ENCODE measurements at places on chromosomes 4 and X.

GRCh38 chr4:151584101-151584500, 175.1 kb downstream of the FHIP1A start:
- no peak for DNase-seq

DNA sequence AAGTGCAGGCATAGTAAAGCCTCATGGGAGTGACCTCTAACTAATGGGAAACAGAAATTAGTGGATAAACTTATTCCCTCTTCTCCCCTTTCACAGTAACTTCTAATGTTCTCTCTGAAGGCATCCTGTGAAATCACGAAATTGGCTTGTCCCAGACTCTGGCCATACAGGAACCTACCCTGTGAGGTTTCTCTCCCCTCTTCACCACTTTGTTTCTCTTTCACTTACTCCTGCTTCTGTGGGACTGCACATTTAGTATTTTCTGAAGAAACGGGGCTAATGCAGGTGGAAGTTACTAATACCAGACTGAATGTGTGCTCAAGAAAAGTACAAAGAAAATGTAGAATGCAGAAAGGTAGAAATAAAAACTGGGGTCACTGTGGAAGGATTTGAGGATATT, 20.0 kb downstream of the ZNF330 start:
- no peak for DNase-seq

DNA sequence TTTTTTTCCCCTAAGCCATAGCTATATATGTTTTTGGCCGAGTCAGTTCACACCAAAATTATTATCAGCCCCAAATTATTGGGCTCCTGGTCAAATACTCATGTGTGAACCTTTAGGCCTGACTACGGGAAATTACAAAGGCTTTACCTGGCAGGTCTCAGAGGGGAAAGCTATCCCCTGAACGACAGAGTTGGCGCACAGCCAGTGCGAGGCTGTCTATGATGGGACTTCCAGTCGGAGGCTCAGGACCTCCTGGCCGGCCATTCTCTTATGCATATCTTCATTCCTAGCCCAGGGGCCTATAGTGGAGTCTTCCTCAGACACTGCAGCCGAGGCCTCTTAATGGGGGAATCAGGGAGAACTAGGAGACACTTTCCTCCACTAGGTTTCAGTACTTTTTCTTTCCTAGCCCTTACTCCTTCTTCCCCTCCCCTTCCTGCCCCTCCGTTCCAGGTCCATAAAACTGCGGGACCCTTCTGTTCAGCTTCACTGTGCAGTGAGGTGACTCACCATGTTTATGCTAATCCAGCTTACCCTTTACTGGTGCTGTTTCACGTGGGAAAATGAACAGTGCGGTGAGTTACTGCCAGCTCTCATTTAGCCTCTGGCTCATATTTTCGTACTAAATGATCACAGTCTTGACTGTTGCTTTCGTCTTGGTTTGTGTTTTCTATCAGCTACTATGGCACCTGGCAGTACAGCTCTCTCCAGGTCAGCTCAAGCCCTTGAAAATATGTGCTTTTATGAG, 533.9 kb downstream of the FSTL5 start:
- DNase-seq, result no peak

- no peak for DNase-seq
Observed at GRCh38 chrX:138986866-138987265, 275.3 kb upstream of the FGF13 start.

DNA sequence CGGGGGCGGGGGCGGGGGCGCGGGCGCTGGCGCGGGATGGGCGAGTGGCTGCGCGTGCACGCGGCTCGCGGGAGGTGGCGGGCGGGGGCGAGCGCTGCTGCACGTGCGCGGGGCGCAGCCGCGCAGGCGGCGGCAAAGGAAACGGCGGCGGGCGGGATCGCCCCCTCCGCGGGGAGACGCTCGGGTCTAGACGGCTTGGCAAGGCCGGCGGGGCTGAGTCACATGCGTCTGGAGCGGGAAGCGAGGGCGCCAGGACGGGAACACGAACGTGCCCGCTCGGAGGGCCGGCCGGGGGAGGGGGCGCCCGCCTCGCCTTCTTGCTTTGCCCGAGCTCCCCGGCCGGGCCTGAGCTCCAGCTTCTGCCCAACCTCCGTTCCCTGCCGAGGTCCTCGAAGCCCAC, 4.3 kb upstream of the HAUS7 start:
- no peak for DNase-seq

DNA sequence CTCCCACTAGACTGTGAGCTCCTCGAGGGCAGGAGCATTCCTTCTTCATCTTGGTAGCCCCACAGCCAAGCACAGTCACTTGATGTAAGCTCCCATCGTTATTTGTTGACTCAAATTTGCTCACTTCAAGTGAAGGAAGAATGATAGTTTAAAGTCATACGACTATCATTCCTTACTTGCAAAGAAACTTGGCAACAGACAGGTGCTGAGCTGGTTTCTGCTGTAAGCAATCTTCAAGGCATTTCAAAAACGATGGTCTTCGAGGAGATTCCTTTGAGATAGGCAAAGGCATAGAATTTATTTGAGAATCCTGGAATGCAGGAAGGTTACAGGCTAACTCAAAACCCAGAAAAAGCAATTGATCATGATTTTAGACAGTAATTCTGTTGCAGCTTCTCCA, 64.8 kb downstream of the QDPR start:
- DNase-seq, result no peak
